Stromal cell of bone marrow (primary cell): ENCODE measurements at places on chromosomes 7 and 10.

- peak; percentile 25 for DNase-seq
Observed at GRCh38 chr10:63256009-63256773, 123.1 kb downstream of the NRBF2 start.

DNA sequence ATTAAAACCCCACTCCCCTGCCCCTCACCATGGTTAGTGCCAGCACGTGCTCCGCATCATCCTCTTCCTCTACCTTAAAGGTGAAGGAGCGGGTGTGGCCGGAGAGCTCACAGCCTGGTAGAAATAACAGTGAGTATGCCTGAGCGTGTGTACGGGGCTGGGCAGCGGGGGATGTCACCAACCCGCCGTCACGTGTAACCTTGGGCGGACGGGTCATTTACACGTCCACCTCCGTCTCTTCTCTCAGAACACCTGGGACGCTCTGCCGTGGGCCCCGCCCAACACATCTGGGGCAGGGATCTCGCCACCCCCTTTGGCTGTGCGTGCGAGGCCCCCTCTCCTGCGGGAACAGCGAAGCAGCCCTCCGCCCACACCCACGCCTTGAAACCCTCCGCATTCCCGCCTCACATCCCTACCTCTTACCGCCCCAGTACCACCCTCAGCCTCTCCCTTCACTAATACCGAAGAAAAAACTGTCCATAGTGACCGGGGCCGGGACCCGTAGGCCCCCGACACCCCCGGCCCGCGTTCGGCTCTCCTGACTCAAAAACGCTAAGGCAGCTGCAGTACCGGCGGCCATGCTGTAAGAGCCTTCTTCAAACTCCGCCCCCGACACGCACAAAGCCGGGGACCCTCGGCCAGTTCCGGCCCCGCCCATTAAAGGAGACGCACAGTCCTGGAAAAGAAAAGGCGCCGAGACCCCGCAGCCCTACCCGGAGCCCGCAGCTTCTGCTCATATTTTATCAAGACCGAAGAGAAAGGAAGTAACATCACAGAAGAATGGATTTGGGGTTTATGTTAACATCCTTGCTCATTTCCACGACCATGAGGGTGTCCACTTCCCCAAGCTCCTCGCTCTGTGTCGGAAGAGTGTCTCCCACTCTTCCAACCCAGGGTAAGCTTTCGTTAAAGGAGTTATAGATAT, at the start of gene NPM3:
TSS of gene NPM3 (minus strand) at position 636 of the 925 bp plus-strand sequence. CDS start at position 580, 56 bp downstream.
- DNase-seq = peak; percentile 63

- DNase-seq = no peak
Observed at GRCh38 chr10:27717224-27717623, 28.4 kb downstream of the MKX start.

- DNase-seq = no peak
Observed at GRCh38 chr10:9560976-9561375, 1456.7 kb upstream of the CELF2 start.

GRCh38 chr7:123498601-123499000, 35.8 kb downstream of the IQUB start:
- no peak for DNase-seq
